CD4-positive, alpha-beta memory T cell (primary cell): ENCODE measurements at places on chromosomes 1 and 21. TPM values are rescaled to one million over a fixed set of nuclear protein-coding genes. Genes with fewer than 3 reads are reported as not detected.

DNA sequence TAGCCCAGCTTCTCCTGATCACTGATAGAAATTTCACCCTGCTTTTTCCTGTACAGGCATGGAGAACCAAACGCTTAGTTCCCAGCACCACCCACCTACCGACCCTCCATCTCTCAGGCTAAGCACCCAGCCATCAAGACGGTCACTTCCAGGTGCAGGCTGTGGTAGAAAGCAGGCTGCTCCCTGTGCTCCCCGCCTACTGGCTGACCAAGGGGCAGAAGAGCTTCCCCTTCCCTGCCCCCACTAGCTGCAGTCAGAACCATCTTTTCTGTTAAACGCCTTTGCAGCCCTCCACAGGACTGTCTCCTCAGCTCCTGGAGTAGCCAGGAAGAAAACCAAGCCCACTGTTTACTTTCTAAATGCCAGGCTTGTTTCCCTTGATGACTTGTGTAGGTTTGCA lies 23.0 kb downstream of the SPATA46 start:
- DNase-seq, result no peak

GRCh38 chr1:204382714-204383083 lies 23.0 kb upstream of the PLEKHA6 start:
- no peak for DNase-seq

DNA sequence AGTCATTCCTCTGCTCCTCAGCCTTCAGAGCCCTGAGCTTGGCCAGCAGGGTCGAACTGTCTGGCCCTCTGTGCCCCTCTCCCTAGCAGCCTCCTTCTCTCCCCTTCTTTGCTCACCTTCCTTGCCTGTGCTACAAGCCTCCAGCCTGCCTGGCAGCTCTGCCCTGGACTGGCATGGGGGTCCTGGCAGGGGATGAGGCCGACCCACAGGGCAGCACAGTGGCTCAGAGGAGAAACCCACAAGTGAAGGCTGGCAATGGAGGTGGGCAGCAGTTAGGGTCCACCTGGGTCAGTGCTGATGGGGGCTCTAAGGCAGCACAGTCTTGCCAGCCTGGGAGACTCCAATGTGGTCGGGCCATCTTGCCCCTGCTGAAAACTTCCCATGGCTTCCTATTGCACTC lies 274.2 kb downstream of the GRIK3 start:
- no peak for DNase-seq

DNA sequence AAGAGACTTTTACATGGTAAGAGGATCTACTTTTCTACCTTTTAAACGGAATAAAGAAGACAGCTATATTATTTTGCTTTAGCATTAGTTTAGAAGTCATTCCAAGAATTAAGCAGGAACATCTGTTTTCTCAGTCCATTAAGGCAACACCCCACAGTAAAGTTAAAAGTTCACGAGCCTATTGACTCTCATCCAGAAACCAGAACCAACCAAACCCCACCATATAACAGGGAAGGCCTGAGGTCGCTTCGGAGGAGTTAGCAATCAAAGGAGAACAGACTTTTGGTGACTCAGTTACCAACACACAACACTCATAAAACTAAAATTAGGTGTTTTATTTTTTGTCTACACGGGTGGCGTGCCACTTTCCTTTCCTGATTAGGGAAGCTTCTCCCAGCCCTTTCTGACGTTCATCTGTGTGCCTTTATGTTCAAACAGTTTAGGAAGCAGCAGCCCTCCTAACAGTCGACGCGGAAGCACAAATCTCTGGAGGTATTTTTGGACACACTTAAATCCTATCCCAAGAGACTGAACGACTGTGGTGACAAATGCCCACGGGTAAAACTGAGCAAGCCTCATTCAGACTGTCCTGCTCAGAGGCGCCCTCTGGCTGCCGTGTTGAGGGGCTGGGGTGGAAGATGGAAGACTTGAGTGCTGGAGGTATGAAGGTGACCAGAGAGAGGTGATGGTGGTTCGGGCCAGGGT lies 8.6 kb upstream of the PLA2G2C start:
- peak; percentile 63 for DNase-seq

- no peak for DNase-seq
Observed at GRCh38 chr1:53651356-53651755, 87.6 kb downstream of the GLIS1 start.

DNA sequence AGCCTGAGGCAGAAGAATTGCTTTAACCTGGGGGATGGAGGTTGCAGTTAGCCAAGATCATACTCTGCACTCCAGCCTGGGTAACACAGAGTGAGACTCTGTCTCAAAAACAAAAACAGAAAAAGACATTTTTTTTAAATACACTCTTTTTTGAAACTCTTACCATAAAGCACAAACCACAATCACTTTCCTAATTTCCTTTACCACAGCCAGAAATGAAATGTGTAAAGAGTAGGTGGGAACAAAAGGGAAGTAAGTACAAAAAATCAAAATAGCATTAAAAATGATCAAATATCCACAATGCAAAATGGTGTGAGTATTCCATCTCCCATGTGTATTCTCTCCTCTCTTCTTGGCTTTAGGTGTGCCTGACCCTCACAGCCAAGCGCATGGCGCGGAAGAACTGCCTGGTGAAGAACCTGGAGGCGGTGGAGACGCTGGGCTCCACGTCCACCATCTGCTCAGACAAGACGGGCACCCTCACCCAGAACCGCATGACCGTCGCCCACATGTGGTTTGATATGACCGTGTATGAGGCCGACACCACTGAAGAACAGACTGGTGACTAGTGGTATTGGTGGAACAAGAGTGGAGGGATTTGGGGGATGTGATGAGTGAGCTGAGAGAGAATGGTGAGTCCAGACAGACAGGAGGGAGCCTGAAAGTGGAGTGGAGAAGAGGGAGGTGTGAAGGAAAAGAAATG lies 14.9 kb downstream of the ATP1A4 start:
- no peak for DNase-seq

DNA sequence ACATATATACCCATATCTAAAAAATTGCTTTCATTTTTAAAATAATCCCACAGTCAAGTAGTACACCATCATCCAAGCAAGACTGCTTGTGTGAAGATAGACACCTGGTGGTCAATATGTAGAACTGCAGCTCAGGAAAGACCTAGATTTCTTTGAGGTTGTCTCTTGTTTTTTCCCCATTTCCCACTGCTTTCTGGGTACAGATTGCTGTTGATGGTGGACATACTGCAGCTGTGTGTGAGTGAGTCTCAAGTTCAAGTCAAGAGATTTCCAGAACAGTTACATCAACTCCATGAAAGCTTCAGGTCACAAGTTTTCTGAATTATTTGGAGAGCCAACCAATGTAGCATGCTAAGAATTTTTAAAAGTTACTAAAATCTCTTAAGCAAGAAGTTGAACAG lies 306.4 kb downstream of the DUSP10 start:
- peak; percentile 45 for DNase-seq

DNA sequence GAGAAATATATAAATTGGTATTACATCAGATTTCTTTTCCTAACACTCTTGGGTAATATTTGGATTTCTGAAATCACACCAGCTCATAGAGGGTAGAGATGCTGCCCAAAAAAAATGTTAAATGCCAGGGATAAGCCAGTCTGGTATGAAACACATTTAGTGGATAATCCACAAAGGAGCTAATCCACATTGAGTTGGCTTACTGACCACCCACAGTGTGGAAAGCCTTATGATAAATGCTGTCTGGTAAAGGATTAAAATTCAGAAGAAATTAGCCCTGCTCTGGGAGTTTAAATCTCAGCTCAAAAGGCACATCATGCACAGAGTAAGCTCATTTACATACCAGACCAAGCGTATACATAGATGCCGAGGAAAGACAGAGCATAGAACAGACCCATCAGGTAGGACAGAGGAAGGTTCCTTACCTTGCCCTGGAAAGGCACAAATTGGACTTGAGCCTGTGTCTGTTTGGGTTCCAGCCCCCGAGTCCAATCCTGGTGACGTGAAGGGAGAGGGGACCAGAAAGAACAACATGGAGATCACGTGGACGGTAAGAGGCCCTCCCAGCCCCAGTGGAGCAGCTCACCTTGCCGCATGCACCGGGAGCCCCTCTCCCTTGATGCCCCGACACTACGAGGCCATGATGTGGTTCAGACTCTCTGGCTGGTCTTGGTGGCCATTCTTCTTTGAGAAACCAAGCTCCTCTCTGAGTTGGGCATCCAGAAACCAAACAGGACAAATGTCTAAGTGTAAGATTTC lies 62.9 kb upstream of the CNTN2 start:
- no peak for DNase-seq

DNA sequence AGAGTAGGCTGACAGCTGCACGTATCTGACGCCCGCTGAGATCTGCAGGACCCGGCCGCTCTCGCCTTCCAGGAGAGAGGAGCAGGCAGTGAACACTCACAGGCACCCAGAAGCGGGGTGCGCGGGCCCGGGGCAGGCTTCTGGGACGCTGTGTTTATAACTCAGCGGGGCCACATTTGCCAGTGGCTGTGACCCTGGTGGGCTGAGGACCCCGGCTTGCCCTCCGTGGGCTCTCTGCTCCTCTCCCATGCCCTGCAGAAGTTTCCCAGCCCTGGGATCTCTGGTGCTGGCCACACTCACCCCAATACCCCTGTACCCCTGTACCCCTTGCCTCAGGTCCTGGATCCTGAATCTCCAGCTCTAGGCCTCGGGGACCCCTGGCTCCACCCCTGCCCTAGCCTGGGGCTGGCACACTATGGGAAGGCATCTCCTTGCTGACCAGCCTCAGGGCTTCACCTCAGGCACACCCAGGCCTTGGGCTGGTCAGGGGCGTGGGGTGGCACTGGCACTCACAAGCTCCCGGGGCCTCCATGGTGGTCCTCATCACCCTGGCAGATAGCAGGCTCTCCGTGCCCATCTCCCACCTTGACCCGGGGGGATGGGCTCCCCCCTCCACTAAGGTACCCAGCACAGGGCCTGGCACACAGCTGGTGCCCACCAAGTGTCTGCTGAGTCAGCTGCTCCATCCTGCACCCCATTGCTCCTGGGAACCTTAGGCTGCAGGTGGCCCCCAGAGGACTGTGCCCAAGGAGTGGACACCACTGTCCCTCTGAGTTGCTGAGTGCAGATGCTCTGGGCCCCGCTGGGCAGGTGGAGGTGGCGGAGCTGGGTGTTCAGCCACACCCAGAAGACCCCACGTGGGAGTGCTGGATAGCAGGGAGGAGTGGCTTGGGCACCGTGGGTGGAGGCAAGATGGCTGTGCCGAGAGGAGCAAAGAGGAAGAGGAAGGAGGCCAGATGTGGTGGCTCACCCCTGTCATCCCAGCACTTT lies 32.4 kb downstream of the MORN1 start:
- DNase-seq, result no peak

DNA sequence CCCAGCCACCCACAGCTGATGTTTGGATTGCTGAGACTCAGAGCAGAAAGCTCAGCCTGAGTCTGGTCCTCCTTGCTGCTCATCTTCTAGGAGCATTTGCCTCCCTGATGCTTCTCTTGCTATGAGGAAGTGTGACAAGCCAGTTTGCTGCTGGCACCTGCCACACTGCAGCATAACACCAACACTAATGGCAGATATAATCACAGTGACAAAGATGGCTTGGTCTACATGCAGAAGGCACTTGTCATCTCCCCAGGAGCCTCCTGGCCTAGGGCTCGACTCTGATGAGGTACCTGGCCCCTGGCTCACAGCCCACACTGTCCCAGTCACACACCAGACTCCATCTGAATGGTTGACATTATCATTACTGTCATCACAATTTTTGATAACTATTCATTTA lies 13.9 kb upstream of the PSMB2 start:
- no peak for DNase-seq

- no peak for DNase-seq
Observed at GRCh38 chr1:13812456-13813397, 112.7 kb downstream of the PRDM2 start.

GRCh38 chr1:115137191-115137590 lies 47.9 kb upstream of the TSPAN2 start:
- no peak for DNase-seq

GRCh38 chr1:149993181-149993580 lies 17.3 kb downstream of the OTUD7B start:
- DNase-seq, result no peak

DNA sequence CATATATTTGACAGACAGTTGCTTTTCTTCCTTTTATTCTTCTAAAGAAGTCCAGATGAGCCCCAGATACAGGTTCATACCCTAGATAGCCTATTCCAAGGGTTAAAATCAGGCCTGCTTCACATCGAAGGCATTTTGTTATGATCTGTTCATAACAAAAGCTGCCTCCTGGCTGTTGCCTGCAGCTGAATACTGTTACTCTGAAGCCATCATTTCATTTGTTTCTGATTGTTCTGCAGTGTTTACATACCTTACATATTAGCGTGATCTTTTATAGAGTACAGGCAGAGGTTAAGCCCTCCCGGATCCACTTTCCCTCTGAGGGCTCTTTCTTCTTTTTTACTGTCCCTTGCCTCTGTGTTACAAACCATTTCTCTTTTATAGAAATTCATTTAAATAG lies 219.0 kb upstream of the HOOK1 start:
- DNase-seq, result no peak

DNA sequence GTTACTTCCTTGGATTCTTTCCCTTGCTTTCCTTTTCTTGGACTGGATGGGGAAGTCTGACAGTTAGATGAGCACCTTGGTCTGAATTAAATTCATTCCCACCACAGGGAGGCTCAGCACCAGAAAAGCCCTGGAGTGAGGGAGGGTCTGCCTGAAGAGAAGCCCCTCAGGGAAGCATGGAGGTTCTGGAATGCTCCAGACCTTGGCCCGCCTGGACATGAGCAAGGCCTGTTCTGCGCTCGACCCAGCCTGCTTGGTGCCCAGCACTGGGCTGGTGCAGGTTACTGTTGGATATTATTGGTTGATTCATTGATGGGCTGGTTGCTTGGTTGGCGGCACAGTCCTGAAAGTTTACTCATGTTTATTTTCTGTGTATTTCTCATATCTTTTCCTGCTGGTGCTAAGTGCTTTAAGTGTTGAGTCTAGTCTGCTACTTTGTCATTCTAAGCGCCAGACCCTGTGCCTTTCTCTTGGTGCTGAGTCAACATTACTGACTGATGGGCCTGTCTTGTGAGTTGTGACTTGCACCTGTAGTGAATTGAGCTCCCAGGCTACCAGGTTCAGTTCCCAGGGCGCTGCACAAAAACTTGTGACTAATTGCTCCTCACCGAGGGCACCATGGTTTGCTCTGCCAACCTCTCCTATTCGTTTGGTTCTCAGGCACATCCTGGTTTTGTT lies 538.5 kb downstream of the KIF26B start:
- DNase-seq, result no peak

DNA sequence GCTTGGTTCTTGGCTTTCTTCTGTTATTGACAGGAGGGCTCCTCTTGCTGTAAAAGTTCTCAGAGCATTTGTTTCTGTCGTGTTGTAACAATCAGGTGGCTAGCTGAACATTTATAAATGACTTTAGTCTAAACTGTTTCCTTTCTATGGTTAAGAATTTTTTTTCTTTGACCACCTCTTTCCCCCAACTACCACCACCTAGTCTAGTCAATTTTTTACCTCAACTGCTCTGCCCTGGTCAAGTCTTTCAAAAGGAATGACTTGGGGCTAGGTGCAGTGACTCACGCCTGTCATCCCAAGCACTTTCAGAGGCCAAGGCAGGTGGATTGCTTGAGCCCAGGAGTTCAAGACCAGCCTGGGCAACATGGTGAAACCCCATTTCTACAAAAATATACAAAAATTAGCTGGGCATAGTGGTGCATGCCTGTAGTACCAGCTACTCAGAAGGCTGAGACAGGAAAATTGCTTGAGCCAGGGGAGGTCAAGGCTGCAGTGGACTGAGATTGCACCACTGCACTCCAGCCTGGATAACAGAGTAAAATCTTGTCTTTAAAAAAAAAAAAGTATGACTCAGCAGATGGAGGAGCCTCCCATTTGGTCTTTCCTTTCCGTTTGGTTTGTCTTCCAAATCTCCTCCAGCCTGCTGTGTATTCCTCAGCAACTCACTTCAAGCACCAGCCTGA lies 40.7 kb downstream of the MAP3K21 start:
- DNase-seq, result no peak

SPRR2E gene
- not detected for total RNA-seq

TSPAN1 gene
- not detected for total RNA-seq

COL8A2 gene
- total RNA-seq, result 0.26 TPM

HSD3B1 gene
- not detected for total RNA-seq

CDC42 gene
- total RNA-seq, result 195 TPM

THEMIS2 gene
- 60.5 TPM for total RNA-seq

RAB42 gene
- 1.3 TPM for total RNA-seq
